ENCODE measurements at places on chromosomes 4 and X. TPM values are rescaled to one million over a fixed set of nuclear protein-coding genes. Genes with fewer than 3 reads are reported as not detected.

USP17L30 gene
- total RNA-seq, result not detected

DUSP9 gene
- 1.0 TPM for total RNA-seq

MAGT1 gene
- total RNA-seq, result 37.8 TPM

SMPX gene
- total RNA-seq, result not detected

MSN gene
- total RNA-seq, result 362 TPM

SPANXA1 gene
- 0.23 TPM for total RNA-seq

CYLC1 gene
- not detected for total RNA-seq

TLR3 gene
- total RNA-seq, result 0.32 TPM

PLAC1 gene
- 0.68 TPM for total RNA-seq

EPGN gene
- not detected for total RNA-seq

SATL1 gene
- total RNA-seq, result not detected

CD38 gene
- total RNA-seq, result 13.5 TPM

ASB9 gene
- total RNA-seq, result 20.2 TPM

SLC16A2 gene
- total RNA-seq, result 17.8 TPM

RASL11B gene
- total RNA-seq, result 0.08 TPM

SMIM43 gene
- 0.21 TPM for total RNA-seq

GUCY1A1 gene
- not detected for total RNA-seq

BDH2 gene
- total RNA-seq, result 9.2 TPM

SH3RF1 gene
- 8.5 TPM for total RNA-seq

IL9R gene
- total RNA-seq, result 0.22 TPM

GPR34 gene
- total RNA-seq, result 0.09 TPM

GAGE1 gene
- not detected for total RNA-seq

SMR3B gene
- total RNA-seq, result not detected

CSAG1 gene
- total RNA-seq, result not detected

AR gene
- total RNA-seq, result 3.2 TPM

PNMA6F gene
- total RNA-seq, result 0.02 TPM

LINC00632 gene
- 1.7 TPM for total RNA-seq

INPP4B gene
- total RNA-seq, result 7.1 TPM

TCEAL6 gene
- not detected for total RNA-seq

GPR82 gene
- not detected for total RNA-seq

PAGE1 gene
- 0.29 TPM for total RNA-seq

CRMP1 gene
- 4.0 TPM for total RNA-seq

ASB12 gene
- total RNA-seq, result not detected

FGF2 gene
- total RNA-seq, result 33.7 TPM

MAGEA8 gene
- total RNA-seq, result not detected

ZNF518B gene
- 4.4 TPM for total RNA-seq

DEFB131A gene
- total RNA-seq, result not detected

CXCL3 gene
- 4.0 TPM for total RNA-seq

KCNE5 gene
- 0.20 TPM for total RNA-seq

NPY1R gene
- 0.10 TPM for total RNA-seq

PTTG2 gene
- total RNA-seq, result not detected

PSAPL1 gene
- total RNA-seq, result 0.33 TPM

GC gene
- not detected for total RNA-seq

HSFX1 gene
- total RNA-seq, result 0.33 TPM

PDGFRA gene
- 0.25 TPM for total RNA-seq

UBE2A gene
- 133 TPM for total RNA-seq

ITM2A gene
- total RNA-seq, result not detected

PRKG2 gene
- 0.37 TPM for total RNA-seq

PRRG1 gene
- total RNA-seq, result 5.6 TPM

CXorf49 gene
- total RNA-seq, result not detected

ZNF182 gene
- 4.4 TPM for total RNA-seq

ZNF185 gene
- 7.5 TPM for total RNA-seq

SERPINA7 gene
- total RNA-seq, result not detected

Measured in A549 treated with Hydrocortisone at 1 μM for 4 hours (cell line).